ENCODE measurements at places on chromosomes 4 and X.

DNA sequence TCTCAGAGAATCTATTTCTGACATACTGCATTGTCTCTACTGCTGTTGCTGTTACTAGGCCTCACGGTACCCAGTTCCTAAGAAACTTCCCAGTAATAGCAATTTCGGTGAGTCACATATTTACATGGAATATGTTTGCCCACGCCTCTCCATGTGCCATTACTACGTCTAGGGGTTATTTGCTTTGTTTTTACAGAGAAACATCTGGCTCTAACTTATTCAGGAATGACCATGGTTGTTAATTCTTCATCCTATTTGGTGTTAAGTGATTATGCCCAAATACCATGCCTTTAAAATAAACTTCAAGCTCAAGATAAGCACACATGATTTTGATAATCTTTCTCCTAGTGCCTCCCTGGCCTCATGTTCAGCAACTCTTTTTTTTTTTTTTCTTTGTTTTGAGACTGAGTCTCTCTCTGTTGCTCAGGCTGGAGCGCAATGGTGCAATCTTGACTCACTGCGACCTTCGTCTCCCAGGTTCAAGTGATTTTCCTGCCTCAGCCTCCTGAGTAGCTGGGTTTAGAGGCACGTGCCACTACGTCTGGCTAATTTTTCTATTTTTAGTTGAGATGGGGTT is 101.0 kb upstream of the HS3ST1 start:
- DNase-seq, result no peak

GRCh38 chr4:111676533-111676932 is 468.7 kb upstream of the FAM241A start:
- DNase-seq, result no peak

DNA sequence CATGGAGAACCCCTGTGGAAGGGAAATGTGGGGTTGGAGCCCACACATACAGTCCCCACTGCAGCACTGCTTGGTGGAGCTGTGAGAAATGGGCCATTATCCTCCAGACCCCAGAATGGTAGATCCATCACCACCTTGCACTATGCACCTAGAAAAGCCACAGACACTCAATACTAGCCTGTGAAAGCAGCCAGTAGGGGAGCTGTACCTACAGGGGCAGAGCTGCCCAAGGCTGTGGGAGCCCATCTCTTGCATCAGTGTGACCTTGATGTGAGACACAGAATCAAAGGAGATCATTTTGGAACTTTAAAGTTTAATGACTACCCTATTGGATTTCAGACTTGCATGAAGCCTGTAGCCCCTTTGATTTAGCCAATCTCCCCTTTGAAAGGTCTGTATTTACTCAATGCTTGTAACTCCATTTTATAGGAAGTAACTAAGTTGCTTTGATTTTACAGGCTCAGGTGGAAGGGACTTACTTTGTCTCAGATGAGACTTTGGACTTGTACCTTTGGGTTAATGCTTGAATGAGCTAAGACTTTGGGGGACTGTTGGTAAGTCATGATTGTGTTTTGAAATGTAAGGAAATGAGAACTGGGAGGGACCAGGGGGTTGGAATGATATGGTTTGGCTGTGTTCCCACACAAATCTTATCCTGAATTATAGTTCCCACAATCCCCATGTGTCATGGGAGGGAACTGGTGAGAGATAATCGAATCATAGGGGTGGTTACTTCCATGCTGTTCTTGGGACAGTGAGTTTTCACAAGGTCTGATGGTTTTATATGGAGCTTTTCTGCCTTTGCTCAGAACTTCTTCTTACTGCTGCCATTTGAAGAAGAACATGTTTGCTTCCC is 352.6 kb downstream of the INPP4B start:
- peak; percentile 16 for DNase-seq

- DNase-seq, result no peak
Observed at GRCh38 chrX:54825716-54826438, 18.3 kb downstream of the MAGED2 start.

- DNase-seq, result no peak
Observed at GRCh38 chr4:149121023-149121404, 678.8 kb upstream of the NR3C2 start.

DNA sequence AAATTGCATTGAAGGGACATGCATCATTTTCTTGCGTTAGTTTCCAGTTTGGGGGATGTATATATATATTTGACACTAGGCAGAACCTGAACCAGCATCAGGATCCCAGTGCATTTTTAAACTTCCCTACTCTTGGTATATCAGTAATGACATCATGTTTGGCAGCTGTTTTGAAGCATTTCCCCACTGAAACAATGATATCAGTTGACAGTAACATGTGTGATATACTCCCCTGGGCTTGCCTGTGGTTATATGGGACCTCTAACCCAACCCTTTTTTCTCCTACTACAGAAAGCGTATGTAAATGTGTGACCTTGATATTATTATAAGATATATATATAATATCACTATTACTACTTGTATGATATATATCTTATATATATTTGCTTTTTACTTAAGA is 225.9 kb upstream of the CASK start:
- no peak for DNase-seq

DNA sequence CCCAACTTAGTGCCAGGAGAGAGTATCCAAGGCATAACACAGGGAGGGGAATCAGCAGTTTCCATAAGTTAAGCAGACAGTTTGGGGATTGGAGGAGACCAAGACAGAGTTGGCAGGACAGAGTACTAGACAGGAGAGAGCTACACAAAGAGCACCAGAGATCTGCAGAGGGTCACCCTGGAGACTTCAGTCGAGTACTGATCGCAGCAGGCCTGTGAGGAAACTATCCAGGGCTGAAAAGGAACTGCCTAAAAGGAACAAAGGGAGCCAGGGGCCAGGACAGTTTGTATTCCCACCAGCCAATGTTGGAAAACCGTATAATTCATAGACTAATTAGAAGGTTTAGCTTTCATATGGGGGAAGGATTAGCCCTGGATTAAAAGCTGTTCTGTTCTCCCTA is 80.6 kb upstream of the ENPP6 start:
- no peak for DNase-seq

DNA sequence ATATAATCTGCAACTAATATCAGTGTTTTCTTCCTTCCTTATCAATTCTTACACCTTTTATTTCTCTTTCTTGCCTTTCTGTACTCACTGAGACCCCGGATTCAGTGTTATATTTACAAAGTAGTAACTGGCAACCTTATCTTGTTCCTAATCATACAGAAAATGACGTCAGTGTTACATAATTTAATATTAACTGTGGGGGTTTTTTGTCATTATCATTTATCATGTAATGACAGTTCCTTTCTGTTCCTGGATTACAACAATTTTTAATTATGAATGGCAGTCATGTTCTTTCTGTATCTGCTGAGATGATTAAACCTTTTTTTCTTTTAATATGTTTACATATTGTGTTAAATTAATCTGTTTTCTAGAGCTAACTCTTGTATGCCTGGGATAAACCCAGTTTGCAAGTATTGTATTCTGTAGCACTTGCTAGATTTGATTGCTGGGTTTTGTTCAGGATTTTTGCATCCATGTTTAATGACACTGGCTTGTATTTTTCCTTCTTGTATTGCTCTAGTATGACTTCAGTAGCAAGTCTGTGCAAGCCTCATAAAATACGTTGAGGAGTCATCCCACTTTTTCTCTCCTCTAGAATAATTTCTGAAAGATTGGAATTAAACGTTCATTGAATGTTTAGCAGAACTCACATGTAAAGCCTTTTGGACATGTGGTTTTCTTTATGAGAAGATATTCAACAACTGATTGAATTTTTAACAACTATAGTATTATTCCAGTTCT is 10.4 kb upstream of the HSPA4L start:
- DNase-seq, result no peak

- no peak for DNase-seq
Observed at GRCh38 chr4:173151496-173151895, 17.1 kb upstream of the GALNT7 start.

- DNase-seq, result no peak
Observed at GRCh38 chr4:98625399-98625798, 33.0 kb downstream of the TSPAN5 start.

DNA sequence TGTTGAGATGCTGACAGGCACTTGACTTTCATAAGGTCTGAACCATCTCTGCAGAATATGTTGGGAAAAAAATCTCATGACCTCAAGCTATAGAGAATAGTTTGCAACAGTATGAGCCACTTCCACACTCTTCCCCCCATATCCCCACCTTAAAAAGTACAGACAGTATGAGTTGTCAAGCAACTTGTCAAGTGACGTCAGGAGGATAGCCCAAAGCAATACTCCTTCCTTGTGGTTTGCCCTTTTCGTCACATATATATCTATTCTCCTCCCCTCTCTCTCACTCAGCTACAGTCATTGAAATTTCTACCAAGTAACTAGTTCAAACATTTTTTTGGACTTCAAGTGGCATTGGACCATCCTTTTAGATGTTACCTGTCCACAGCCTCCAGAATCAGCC is 67.7 kb downstream of the MCF2 start:
- no peak for DNase-seq

GRCh38 chr4:42329421-42329820 is 67.9 kb upstream of the SHISA3 start:
- DNase-seq, result no peak

- no peak for DNase-seq
Observed at GRCh38 chrX:133726642-133727041, 258.8 kb downstream of the GPC3 start.

DNA sequence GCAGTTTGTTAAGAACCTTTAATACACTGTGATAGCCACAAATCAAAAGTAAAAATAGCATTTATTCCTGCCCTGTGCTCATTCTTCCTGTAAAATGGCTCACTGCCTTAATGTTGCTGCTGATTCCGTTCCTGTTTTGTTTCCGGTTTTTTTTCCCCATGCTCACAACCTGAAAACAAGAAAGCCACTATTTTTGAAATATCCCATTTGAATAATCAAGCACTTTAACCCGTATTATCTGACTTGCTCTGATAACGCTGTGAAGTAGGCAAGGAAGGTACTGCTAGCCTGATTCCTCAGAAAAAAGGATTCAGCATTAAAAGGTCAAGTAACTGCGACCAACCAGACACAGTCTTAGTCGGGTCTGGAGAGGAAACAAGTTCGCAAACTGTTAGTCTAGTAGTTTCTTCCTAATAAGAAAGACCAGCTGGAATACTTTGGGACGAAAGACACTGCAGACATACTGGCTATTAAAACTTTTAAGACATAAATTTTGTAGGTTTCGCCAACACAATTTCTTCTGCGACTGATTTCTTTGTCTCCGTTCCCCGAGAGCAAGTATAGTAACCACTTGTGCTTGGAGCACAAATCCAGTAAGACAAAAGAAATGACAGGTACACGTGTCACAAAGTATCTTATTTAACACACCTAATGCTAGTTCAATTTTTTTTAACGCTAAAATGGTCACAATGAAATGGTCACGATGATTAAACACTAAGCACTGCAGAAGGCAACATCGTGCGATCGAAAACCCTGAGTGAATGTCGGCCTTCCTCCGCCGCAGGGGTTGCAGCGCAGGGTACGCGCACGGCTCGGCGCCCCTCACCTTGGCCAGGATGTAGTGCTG is 802 bp downstream of the COX18 start:
- no peak for DNase-seq

DNA sequence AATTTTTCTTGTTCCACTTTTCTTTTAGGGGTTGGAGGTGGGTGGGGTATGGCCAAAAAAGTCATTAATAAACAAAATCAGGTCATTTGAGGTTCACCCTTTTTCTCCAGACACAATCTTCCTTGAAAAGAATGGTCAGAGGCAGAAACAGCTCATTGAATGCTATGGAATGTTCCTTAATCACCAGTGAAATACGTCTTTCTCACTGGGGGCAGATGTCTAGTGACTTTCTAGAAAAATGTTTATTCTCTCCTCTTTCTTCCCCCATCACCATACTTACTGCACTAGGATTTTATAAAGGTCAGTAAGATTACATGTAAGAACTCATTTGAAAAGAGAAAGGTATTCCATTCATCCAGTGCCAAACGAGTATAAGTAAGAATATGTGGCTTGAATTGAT is 44.5 kb downstream of the MGST2 start:
- DNase-seq, result no peak

DNA sequence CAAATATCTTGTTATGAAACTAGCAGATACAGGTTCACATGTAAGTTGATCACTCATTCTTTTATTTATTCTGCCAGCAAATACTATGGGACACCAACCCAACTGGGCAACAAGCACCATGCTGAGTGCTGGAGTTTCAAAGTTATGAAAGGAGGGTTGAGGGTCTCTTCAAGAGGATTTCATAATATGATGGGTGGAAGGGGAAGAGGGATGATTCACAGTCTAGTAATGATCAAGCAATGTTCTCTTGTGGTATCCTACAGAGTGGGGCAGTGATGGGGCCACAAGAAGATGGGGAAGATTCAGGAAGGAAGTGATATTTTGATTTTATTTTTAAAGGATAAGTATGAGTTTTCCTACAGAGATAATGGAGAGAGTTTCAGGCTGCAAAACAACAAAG is 46.2 kb upstream of the TXK start:
- DNase-seq, result no peak

GRCh38 chr4:26420913-26421312 is 69.4 kb downstream of the CCKAR start:
- peak; percentile 59 for DNase-seq

DNA sequence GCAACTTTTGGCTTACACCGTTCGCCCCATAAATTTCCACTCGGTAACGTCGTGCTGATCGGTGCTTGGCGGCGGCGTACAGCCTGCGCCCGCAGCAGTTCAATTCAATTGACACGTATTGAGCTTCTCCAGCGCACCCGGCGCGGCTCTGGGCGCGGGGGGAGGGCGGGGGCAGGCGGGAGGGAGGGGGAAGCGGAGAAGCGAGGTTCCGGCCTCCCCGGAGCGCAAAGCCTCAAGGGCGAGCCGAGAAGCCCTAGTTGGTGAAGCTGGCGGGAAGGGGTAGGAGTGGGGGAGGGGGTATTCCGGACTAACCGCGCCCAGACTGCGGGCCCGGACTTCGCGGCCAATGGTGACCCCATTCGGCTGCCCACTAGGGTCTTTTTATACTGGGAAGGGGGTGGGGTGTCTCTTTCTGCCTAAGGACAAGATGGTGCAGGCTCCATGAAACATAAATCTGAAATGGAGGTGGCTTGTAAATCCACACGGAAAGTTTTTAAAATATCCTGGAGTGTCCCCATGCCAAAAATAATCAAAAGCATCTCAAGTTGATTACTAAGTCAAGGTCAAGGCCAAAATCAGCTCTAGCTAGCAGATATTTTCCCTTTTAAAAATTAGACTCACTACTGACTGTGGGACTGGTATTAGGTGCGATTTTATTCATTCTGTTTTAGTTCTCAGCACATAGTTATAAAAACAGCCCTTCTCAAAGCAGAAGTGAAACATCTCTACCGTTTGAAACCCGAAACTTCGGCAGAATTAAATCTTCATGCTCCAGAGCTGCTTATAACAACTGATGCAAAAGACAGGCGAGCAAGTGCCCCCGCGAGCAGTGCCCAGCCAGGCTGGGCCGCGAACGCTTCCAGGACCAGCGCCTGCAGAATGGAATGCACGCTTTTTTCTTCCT is 1.5 kb upstream of the BCOR start:
- no peak for DNase-seq

- no peak for DNase-seq
Observed at GRCh38 chr4:15470128-15470475, 420 bp downstream of the CC2D2A start.

GRCh38 chr4:2800691-2801596 is 8.1 kb downstream of the SH3BP2 start:
- DNase-seq, result peak; percentile 59

Data from astrocyte of the cerebellum (primary cell).